ENCODE measurements at places on chromosomes 1 and 21.

- DNase-seq: no peak
These were observed 24.9 kb downstream of the HSPG2 start for GRCh38 chr1:21912038-21912758.

DNA sequence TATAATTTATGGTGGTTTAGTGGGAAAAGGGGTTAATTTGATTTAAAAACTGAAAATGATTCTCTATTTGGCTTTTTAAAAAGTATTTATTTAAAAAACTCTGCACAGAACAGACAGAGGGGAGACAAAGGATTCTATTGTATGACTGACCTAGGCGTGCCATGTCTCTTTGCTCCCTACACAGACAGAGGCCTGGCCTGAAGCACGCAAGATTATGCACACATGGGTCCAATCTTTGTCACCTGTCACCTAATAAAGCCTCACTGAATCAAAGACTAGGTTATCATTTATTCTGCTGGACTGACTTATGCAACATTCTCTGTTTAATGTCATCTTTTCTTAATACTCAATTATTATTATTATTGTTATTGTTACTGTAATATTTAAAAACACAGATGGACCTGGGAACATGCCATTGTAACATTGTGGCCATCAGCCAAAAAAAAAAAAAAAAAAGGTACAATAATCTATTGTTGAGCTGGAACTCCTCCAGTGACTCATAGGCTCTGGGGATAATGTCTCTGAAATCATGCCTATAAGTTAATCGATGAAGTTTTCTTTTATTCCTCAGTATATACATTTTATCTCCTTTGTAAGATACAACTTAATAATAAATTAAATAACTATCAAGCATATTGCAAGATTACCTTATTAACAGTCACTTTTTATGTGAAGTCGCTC is 112.1 kb downstream of the RUNX1 start:
- no peak for DNase-seq

GRCh38 chr1:221035662-221036153 is 156.5 kb downstream of the HLX start:
- no peak for DNase-seq

- no peak for DNase-seq
These were observed 959.3 kb downstream of the NCAM2 start for GRCh38 chr21:21957490-21957889.

GRCh38 chr1:233673947-233674431 is 60.1 kb downstream of the KCNK1 start:
- DNase-seq: no peak

GRCh38 chr1:202807926-202808757 is at the start of gene KDM5B:
Gene KDM5B (minus strand): TSS chr1:202808421. CDS start chr1:202808305, 116 bp downstream.
- peak; percentile 14 for DNase-seq

GRCh38 chr1:26302733-26303405 is 3.6 kb downstream of the UBXN11 start:
- DNase-seq: no peak

GRCh38 chr1:113303267-113303666 is 87.0 kb upstream of the MAGI3 start:
- DNase-seq: no peak

DNA sequence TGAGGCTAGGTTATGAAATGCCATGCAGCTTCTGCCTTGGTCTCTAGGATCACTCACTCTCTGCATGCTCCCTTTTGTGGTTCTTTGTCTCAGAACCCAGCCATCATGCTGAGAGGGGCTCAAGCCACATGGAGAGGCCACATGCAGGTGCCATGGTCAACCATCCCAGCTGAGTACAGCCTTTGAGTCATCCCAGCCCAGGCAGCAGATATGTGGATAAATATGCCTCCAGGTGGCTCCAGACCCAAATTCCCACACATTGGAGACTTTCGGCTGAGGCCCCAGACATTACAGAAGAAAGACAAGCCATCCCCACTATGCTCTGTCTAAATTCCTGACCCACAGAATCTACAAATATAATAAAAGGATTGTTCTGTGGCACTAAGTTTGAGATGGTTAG is 102.0 kb downstream of the LHX9 start:
- DNase-seq: no peak

DNA sequence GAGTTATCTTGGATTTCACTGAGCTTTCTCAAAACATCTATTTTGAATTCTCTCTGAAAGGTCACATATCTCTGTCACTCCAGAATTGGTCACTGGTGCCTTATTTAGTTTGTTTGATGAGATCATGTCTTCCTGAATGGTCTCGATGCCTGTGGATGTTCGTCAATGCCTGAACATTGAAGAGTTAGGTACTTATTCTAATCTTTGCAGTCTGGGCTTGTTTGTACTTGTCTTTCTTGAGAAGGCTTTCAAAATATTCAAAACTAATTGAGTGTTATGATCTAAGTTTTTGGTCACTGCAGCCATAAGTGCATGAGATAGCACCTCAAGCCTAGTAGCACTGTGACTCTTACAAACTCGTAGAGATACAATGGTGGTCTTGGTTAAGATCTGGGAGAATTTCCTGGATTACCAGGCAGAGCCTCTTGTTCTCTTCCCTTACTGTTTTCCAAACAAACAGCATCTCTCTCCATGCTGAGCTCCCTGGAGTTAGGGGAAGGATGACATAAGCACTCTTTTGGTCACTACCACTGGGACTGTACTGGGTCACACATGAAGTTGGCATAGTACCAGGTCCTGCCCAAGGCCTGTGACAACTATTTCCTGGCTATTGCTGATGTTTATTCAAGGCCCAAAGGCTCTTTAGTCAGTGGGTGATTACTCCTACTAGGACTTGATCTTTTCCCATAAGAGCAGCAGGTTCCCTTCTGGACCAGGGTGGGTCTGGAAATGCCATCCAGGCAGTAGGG is 25.6 kb downstream of the SLC22A15 start:
- DNase-seq: no peak

- no peak for DNase-seq
These were observed 19.5 kb upstream of the PROX1 start for GRCh38 chr1:213968146-213968825.

Measured in DMS79 (cell line).